ENCODE measurements at places on chromosomes 2 and 18.

- DNase-seq = no peak
These were observed 23.8 kb upstream of the KLHL29 start for GRCh38 chr2:23361152-23361551.

DNA sequence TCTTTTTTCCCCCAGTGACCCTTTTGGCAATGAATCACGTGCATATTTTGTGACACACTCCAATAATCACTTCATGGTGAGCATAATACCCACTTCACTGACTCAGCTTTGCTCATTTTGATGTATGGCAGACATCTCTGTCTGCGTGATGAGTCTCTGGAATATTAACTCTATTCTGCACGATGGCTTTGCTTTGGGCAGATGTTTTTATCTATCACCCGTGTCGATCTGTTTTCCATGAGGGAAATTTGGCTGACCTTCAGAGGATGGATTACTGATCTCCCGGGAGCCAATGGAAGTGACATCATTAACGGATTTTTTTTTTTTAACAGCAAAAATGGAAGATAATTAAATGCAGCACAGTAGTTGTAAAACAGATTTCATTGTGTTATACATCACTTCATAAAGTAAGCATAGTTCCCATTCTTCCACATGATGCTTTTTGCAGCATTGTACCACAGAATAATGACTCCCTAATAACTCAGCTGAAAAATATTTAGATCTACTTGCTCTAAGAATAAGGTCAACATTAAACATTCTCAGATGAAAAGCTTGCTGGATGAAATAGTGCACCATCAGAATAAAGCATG lies 29.8 kb downstream of the CDC42EP3 start:
- DNase-seq = no peak

GRCh38 chr18:59651071-59651470 lies 46.2 kb downstream of the CCBE1 start:
- no peak for DNase-seq

GRCh38 chr18:31041271-31042083 lies 1.1 kb downstream of the DSC3 start:
- DNase-seq = peak; percentile 58

DNA sequence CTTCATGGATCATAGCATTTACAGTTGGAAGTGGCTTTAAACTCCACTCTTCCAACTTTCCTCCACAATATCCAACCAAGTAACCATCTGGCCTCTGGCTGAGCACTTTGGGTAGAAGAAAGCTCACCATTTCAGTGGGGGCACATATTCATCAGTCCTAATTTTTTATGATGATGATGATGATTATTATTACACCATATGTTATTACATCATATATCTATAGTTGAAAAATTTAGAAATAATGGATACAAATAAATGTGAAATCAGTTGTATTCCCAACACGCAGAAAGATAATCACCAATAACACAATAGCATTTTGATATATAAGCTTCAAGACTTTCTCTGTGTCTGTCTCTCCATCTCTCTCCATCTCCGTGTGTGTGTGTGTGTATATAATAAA lies 26.6 kb upstream of the ZCCHC2 start:
- DNase-seq = no peak

GRCh38 chr2:158738363-158738762 lies 56.8 kb upstream of the DAPL1 start:
- no peak for DNase-seq

DNA sequence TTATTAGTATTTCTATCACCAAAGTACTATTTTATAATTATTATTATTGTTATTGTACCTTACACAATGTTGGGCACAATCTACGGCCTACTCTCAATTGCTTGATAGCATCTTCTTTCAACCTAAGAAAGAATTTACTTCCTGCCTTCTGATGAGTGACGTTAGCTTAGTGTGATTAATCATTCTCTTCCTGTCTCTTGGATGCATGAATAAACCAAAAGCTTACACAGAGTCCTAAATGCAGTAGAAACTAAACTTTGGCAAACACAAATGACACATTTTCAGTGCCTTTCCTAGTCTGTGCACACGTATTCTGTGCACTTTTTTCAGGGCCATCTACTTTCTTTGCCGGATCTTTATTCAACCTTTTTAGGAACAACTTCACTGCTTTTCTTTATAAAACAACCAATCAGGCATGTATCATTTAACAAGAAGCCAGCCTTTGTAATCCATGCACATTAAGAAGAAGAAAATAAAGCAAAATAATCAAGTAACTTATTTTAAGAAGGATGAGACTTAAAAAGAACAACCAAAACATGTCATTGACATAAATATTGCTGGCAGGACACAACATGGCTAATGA lies 19.1 kb downstream of the TRAK2 start:
- peak; percentile 54 for DNase-seq

GRCh38 chr2:241985986-241986329 lies 116.4 kb downstream of the RTP5 start:
- DNase-seq = no peak

- no peak for DNase-seq
These were observed 140.1 kb upstream of the HAAO start for GRCh38 chr2:42932271-42933151.

DNA sequence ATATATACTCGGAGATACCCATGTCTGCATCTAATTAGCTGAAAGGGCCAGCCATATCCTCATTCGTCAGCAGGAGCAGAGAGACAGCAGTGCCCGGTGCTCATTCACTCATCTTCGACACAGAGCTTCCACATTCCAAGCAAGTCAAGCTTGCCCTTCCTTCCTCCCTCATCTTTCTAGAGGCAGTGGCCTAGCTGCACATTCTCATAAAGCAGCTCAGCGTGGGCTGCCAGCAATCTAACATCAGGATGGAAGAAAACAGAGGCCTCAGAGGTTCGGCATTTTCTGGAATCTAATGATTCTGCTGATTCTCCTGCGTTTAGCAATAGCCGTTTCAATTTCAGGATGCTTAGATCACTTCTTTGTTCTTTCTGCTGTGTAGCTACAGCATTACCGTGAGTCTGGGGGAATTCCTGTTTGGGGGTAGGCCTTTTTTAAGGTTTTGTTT lies 68.8 kb downstream of the CLHC1 start:
- DNase-seq = peak; percentile 62

DNA sequence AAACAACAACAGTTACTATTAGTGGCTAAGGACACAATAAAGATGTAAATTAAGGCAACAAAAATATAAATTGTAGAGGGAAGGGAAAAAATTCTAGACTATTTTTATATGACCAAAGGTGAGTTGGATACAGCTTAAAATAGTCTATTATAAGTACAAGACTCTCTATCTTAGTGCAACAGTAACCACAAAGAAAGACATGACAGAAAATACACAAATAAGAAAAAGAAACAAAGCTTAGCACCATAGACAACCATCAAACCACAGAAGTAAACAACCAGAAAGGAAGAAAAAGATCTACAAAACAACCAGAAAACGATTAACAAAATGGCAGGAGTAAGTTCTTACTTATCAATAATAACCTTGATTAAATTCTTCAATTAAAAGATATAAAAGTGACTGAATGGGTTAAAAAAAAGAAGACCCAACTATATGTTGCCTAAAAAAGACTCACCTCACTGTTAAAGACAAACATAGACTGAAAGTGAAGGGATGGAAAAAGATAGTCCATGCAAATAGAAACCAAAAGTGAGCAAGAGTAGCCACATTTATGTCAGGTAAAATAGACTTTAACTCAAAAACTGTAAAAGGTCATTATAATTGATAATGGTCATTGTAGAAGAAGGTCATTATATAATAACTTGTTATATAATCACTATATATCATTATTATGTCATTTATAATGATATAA lies 62.5 kb downstream of the USP40 start:
- no peak for DNase-seq

DNA sequence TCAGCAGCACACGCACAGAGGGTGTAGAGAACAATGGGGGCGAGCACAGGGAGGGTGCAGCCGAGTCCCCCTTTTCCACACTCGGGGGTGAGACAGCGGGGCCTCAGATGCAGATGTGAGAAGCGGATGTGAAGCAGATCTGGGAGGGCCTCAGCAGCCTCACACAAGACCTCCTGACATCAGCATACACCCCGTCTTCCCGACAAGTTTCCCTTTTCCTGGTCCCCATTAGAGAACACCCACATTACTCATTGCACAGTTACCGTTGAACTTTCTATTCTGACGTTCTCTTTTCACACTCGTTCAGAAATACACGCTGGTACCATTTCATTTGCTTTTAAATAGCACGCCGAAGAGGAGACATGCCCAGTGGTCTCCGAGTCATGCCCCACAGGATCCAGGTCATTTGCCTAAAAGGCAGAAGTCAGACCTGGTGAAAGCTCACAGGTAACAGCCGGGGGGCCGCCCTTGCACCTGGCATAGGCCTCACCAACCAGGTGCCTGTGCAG lies 129.5 kb upstream of the ID2 start:
- DNase-seq = no peak

DNA sequence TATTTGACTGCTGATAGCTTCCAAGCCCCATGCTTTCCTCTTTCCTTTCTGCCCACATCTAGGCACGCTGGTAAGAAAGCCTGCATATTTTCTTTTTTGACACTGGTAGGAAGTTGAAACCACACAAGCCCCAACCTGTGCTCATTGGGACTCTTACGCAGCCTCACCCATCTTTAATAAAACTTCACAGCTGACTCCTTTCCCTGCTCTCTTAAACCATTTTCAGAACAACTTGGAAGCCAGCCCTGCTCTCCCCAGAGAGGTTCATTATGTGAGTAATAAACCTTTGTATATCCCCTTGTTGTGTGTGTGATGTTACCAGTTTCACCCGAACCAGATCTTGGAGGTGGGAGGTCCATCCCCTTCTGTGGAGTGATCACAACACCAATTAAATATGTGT lies 268.4 kb downstream of the GPD2 start:
- no peak for DNase-seq

- DNase-seq = no peak
These were observed 105.6 kb upstream of the RFX8 start for GRCh38 chr2:101580528-101580927.

GRCh38 chr18:34807106-34807796 lies 97.2 kb downstream of the DTNA start:
- peak; percentile 25 for DNase-seq

DNA sequence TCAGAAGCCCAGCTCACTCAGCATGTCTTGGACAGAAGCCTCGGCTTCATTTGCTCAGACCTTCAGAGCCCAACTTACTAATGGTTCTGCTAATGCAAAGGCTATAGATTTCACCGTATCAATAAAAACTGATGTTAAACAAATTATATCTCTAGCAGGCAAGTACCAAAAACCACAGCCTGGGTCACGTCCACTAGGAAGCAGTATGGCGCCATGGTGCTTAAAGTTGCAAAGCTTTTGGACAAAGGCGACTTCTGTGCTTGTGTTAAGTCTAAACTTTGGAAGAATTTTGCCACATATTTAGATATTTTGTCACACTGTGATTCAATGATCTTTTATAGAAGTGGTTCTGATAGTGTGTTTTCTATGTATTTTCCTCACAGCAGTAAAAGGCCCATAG lies 276.8 kb upstream of the PARD3B start:
- no peak for DNase-seq

DNA sequence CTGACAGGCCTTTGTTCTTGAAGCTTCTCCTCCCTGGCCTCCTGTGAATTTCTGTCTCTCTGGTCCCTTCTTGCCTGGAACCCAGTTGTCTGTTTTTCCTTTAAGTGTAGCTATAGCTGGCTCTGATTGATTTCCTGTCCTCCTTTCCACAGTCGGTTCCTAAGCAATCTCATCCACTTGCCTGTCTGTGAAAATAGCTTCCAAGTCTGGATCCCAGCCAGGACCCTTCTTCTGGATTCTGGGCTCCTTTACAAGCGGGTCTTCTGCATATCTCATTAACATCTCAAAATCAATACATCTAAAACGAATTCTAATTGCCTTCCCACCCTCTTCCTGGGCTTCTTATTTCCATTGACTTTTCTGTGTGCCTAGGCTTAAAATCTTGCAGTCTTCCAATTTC lies 124.9 kb downstream of the DAW1 start:
- no peak for DNase-seq

GRCh38 chr2:26465981-26466471 lies 11.9 kb downstream of the OTOF start:
- DNase-seq = no peak

DNA sequence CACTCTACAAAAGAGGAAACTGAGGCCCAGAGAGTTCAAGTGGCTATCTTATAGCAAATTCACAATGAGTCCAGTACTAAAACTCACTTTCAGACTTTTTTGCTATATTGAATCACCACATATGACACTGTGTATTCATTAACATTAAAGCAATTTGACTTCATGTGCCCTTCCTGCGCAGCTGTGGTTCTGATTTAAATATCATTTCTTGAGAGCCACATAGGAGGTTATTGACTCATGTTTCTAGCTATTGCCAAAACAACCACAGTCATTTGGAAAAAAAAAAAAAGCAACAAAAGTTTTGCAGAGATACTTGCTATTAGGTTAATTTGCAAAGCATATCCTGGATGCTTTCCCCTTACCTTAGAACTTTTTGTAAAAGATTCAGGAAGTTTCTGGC lies 341.2 kb downstream of the PIK3C3 start:
- peak; percentile 48 for DNase-seq

Measured in astrocyte of the hippocampus (primary cell).